ENCODE measurements at places on chromosomes 13 and 19.

GRCh38 chr19:17329366-17330261, 5.0 kb downstream of the ANO8 start:
- DNase-seq, result no peak

DNA sequence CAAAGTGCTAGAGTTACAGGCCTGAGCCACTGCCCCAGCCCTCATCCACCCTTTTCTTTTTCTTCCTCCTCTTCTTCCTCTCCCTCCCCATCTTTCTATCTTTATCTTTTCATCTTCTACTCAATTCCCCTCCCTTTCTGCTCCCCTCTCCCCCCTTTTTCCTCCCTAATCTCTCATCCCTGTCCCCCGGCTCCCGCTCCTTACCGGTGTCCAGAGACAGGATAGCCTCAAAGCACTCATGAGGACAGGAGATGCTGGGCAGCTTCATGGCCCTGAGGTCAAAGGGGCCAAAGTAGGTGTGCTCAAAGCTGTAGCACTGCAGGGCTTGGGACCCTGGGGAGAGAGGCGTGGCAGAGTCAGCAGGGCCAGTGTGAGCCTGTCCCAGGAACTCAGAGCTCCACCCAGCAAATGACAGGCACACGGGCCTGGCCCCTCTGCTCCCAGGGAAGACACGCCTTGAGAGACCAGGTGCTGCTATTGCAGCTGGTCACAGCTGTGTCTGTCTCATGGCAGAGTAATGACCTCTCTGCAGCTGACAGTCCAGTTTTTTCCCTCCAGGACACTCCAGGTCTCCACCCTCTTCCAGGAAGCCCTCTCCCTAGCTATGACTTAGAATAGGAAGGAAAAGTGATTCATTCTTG, 2.6 kb downstream of the LYPD5 start:
- DNase-seq, result no peak

DNA sequence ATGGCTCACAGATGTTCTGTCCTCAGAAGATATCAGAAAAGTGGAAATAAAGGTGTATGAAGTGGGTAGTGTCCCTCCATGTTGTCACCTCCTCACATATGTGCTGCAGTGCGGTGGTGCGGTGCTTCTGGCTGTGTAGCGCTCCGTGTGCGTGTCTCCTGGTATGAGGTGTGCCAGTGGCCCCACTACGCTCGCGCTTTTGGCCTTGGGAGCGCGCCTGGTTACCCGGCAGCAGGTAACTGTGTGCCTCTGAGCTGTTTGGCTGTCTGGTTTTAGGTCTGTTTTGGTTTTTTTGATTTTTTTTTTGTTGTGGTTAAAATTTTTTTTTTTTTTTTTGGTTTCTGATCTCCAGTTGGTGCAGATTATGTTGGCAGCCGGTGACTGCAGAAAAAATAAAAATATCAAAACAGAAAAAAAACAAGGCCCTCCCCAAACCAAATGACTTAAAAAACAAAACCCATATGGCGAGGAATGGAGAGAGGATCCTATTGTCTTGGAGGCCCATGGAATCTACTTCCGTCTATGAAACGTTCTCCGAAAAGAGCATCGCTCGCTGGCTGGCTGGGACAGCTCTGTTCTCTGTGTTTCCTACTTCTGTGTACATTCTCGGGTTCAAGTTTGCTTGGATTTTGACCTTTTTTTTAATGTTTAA, 7.9 kb downstream of the HNRNPL start:
- no peak for DNase-seq

GRCh38 chr13:59492030-59492636, 671.6 kb downstream of the DIAPH3 start:
- DNase-seq, result no peak

GRCh38 chr19:29805031-29805965, 6.5 kb upstream of the CCNE1 start:
- no peak for DNase-seq

GRCh38 chr13:113945857-113946408, 27.9 kb downstream of the C13orf46 start:
- no peak for DNase-seq

DNA sequence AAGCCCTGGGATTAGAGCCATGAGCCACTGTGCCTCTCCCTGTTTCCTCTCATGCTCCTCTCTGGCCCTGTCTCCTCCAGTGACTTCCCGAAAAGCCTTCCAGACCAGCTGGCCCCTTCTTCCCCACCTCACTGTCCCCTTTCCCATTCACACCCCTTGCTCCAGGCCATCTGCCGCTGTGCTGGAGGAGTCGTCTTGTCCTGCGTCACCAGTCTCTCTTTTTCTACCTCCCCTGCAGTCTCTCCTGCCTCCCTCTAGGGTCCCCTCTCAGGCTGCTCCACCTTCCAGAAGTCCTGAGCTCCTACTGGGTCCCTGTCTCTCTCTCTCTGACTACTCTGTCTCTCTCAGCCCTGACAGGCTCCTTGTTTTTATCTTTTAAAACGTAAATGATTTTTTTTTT, 5.3 kb upstream of the FFAR1 start:
- no peak for DNase-seq

DNA sequence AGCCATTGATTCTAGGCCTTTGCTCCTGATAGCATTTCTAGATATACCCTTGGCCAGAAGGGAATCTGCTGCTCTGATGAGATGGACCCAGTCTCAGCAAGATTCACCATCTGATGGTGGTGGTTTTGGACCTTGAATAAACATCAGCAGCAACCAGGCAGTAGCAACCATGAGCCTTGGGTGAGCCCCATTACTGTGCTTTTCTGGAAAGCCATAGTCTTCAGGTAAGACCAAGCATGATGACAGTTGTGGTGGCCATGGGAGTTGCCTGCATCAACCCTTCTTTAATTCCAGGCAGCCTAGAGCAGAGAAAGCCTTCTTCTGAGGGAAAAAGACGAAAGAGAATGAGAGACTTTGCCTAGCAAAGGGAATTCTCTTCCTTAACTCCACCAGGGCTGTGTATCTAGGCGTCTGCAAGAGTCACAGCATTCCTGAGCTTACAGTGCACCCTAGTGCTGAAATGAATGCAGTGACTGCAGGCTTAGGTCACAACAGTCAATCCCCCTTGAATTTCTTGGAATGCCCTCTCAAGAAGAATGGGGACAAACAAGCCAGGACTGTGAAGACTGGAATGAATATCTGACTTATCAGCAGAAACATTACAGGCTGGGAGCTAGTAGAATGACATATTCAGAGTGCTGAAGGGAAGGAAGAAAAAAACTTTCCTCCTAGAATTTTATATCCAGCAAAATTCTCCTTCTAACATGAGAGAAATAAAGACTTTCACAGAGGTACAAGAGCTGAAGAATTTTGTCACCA, 942.4 kb upstream of the PCDH20 start:
- DNase-seq, result no peak

- DNase-seq, result no peak
These were observed 50.0 kb downstream of the TNFRSF19 start for GRCh38 chr13:23620211-23620610.

- DNase-seq, result no peak
These were observed 31.3 kb downstream of the TEX26 start for GRCh38 chr13:30963791-30964190.

- DNase-seq, result no peak
These were observed 79.2 kb downstream of the SIPA1L3 start for GRCh38 chr19:37986048-37986750.

GRCh38 chr13:77545626-77546412, 10.3 kb downstream of the SCEL start:
- DNase-seq, result no peak

- DNase-seq, result no peak
These were observed 55.4 kb downstream of the INTS6 start for GRCh38 chr13:51397262-51397941.

DNA sequence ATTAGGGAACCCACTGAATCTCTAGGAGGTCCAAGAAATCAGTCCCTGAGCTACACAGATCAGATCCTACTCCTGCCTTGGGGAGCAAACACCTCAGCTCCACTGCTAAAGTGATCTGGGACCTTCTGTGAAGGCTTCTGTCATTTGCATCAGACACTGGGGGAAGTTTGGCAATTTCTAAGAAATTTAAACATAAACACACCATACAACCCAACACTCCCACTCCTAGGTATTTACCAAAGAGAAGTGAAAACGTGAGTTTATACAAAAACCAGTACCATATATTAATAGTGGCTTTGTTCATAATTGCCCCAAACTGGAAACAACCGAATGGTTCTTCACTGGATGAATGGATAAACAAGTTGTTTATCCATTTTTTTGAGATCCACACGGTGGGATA, 7.3 kb upstream of the TYROBP start:
- DNase-seq, result no peak

Data from T-helper 2 cell treated with Interferon-gamma antibody and Interleukin-4, amounts not matched to agents 5 μg/mL and 100 μg/mL, for 36 hours (primary cell).